H7 (cell line): ENCODE measurements at places on chromosomes 3 and 15.

- no peak for DNase-seq
These were observed 62.7 kb downstream of the POMGNT2 start for GRCh38 chr3:43043071-43043766.

DNA sequence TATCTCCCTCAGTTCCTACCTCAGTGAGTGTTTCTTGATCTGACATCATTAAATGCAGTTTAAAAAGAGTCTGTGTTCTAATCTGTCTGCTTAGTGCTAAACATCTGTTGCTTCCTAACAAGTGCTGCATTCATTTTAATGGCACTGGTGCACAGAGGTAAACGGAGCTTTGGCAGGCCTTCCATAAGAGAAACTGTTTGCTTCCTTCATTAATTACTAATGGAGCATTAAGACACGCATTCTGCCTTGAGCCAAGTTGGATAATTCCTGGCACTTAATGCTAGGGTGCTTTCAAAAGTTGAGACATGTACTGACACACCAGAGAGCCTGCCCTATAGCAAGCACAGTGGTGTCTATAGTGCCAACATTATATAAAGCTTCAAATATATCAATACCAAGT is 34.7 kb downstream of the SCG5 start:
- no peak for DNase-seq

- peak; percentile 79 for DNase-seq
These were observed 517 bp downstream of the FBN1 start for GRCh38 chr15:48644827-48645557.

- DNase-seq: no peak
These were observed 84.2 kb upstream of the ZNF280D start for GRCh38 chr15:56817321-56818080.

GRCh38 chr3:197372047-197372661 is 73.7 kb upstream of the DLG1 start:
- DNase-seq: peak; percentile 34

DNA sequence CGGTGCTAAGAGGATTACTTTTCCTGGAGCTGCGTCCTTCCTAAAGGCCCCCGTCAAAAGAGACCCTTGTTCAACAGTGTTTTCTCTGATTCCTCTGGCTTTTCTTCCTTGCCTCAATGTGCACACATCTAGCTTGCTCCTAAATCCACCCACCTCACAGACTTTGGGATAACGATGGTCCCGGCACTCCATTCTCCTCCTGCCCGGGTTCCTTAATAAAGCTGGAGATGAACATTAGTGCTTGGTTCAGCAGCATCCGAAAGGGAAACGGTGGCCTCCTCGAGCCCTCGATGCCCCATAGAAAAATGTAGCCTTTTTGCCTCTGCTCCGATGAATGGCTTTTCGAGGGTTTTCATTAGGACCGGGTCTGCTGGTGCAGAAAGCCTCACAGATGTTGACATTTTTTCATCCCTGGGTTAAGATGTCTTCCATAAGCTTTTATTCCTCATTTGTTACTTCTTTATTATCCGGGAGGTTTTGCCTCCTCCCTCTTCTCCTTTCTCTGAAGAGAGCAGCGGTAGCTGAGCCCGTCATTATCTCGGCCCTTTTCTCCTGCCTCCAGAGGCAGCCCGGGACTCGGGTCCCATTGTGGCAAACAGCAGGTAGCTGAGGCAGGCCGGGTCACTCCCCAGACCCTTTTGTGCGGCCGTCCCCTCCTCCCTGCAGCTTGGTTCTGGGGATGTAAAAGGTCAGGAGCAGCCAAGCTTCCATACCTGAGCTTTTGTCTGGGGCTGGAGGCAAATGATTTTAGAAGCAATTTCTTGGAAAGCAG is 64.6 kb downstream of the CPN2 start:
- peak; percentile 86 for DNase-seq
